ENCODE measurements at places on chromosomes 13 and 19.

DNA sequence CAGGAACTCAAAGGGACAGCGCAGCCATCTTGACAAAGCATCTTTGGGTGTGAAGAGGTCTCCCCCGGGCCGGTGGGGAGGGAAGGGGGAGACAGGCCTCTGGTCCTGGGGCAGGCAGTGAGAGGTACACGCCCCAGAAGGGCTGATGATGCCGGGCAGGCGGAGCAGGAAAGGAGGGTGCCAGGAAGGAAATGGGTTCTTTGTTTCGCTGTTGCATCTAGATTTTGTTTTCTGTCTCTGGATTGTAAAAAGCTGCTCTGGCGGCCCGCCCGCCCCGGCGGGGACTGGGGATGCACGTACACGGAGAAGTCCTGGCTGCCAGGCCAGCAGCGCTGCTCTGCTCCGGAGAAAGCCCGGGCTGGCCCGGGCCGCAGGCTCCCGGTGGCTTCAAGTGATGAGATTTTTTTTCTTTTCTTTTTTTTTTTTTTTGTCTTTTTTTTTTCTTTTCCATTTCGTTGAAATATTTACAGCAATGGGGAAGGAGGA is 13.2 kb upstream of the ASF1B start:
- DNase-seq, result peak; percentile 52

GRCh38 chr19:42540071-42540553 is 11.8 kb upstream of the CEACAM1 start:
- DNase-seq, result no peak

DNA sequence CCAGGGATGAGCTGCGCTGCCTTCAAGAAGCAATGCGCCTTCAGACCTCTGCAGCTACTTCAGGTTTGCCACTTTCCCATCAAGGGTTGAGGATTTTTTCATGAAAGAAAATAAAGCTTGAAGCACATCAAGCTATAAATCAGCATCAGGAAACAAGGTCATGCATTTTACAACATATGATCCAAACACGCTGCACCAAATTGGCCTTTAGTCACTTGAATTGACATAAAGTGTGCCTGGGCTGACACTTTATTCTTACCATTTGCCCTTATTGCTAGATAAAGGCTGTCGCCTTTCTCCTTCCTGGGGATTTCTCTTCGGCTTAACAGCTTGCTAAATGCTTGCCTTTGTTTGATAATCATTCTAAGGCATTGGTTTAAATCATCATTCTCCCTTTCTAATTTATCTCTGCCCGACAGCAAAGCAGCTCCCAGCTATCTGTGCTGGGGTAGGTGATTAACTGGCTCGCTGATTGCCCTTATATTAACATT is 87.7 kb downstream of the LHFPL6 start:
- DNase-seq, result no peak

DNA sequence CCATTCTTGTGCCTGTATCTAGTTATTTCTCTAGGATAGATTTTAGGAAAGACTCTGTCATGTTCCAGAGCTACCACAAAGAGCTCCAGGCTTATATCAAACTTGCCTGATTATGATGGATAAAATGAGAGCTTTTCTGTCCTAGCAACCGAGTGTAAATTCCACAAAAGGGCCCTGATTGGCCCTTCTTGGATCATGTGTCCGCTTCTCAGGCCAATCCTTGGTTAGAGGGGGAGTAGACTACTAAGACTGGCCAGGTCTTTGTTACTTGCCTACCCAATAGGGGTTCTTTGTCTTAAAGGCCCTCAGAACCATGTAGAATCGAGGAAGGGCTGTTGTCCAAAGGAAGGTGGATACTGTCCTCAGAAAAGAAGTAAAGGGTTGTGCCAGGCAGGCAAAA is 2.4 kb downstream of the DHX34 start:
- no peak for DNase-seq

- DNase-seq, result no peak
These were observed 5.8 kb downstream of the NDUFB7 start for GRCh38 chr19:14565765-14566711.

DNA sequence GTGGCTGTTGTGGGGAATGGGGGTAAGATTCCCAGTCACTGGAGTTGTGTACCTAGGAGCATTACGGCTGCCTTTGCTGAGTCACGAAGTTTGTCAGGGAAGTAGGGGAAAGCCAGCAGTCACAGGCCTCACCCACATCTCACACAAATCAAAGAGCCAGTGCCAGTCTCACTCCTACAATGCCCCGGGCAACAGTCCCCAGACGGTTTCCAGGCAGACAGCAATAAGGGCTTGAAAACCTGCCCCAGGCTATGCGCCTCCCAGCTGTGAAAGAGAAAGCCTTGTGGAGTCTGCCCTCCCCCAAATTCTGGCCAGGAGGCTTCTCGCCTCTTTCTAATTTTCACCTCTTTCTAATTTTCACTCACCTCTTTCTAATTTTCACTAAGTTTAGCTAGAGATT is 142.3 kb upstream of the EDNRB start:
- DNase-seq, result peak; percentile 8

DNA sequence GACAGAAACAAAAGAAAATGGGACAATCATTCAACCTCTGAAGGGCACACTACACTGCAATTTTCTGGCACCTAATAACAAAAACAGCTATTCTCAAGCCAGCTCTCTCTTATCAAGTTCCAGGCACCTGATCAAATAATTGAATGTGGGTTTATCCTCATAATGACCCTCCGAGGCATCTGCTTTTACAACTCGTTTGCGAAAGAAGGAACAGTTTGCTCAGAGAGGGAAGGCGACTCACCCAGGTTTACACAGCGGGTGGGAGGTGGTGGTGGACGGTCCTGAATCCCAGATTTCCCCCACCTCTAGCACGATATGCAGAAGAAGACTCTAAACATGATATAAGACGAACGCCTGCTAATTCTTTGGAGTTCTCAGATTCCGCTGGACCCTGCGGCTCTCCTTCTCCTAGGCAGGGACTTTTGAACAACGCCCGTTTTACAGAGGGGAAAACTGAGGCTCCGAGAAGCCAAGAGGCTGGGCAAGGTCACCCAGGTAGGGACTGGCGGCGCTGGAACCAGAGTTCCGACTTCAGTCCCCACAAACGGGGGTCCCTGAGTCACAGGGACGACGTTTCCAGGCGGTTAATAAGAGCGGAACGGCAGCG is 641 bp downstream of the SGTA start:
- no peak for DNase-seq

DNA sequence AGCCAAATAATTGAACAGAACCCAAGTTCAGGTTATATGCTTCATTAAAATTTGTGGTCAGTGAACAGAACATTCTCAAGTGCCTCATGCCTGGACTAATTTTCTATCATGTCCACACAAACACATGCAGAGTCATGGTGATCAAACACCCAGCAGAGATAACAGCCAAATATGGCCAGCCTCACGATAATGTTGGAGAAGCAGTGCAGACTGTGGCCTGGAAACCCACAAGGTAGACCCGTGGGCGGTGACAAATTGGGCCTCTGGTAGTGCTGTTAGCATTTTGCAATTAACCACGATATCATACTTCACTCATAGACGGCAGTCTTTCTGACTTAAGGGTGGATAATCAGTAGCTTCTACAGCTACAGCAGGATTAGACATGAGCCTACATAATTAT is 35.0 kb upstream of the VWA8 start:
- no peak for DNase-seq

- DNase-seq, result no peak
These were observed 12.7 kb upstream of the KL start for GRCh38 chr13:33003458-33004019.

DNA sequence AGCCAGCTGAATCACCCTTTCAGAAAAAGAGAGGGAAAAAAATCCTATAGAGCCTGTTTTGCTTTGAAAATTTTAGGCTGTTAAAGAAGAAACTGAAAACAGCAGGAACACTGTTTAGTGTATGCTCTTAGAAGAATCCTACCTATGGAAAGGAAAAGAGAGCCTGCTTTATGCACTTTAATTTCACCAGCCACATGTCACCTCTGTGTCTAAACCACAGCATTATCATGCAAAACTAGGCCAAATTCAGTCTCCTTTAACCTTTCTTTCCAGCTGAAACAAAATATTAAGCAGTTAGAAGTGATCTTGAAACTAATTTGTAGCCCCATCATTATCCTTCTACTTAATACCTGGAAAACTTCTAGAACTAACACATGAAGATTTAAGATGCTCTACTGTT is 97.2 kb upstream of the MAB21L1 start:
- DNase-seq, result no peak

DNA sequence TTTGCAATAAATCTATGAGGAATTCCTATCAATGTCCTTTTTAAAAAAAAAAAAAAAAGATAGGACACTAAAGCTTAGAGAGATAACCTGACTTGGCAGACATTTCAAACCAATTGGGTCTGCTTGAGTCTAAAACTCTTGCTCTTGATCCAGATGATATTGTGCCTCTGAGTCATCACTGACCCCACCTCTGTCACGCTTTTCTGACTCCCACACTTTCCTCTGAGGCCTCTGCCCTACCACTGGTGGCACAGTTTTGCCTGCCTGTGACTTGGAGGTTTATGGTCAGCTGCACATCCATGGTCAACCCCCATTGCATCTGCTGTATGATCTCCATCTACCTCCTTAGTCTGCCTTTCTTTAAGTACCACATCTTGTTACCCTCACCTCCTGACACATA is 328.7 kb downstream of the SPRY2 start:
- DNase-seq, result peak; percentile 0

- DNase-seq, result no peak
These were observed 2.2 kb upstream of the KCNC3 start for GRCh38 chr19:50331221-50331993.

- DNase-seq, result no peak
These were observed 42.7 kb downstream of the KDM4B start for GRCh38 chr19:5011476-5012238.

- DNase-seq, result no peak
These were observed 70.3 kb downstream of the DHRS12 start for GRCh38 chr13:51733374-51734298.

DNA sequence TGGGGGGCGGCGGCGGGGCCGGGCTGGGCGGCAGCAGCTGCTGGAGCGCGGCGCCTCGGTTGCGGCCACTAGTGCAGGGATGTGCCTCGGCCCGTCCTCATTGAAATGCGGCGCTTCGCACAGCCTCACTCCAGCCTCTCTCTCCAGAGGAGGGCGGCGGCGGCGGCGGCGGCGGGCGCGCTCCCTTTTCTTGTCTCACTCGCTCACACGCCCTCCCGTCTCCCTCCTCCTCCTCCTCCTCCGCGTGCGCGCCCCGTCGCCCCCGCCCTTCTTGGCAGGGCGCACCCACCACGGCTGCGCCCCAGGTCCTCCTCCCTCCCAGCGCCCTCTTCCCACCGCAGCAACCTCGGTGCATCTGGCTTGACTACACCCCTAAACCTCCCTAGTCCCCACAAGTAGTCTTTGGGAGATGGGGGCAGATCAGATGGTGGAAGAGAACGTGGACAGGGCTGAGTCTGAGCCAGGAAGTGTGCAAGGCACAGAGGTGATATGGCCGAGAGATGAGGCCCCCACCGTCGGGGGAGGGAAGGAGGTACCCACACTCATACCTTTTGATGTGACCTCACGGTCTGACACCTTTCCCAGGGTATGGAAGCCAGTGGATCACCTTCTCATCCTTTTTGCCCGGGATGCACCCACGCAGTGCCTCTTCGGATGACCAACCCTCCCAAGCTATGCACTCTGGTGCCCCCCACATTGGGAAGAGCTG is at the start of gene DCLK1:
Gene DCLK1, minus strand, starts transcription at position 161 of the 709 bp plus-strand sequence.
- DNase-seq, result no peak

DNA sequence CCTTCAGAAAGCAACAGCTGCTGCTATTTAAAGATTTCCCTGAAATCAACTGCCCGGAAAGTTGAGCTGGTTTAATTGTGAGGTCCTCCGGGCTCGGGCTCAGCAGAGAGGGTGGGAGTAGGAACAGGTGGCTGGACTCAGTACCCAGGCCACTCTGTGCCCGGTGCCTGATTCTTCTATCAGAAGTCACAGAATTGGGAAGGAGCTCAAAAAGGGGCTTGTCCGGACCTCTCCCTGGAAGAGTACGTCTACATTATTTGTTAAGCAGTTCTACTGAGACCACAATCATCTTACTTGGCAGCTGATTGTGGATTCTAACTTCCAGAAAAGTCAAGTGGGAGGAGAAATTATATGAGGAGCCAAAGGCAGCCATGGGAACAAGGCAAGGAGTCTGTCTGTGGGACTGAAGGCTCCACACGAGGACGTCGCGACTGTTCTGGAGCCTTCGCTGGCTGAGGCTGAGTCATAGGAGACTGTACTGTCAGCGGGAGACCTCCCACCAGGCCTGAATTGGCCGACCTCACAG is 91.7 kb upstream of the ANKRD10 start:
- DNase-seq, result no peak

DNA sequence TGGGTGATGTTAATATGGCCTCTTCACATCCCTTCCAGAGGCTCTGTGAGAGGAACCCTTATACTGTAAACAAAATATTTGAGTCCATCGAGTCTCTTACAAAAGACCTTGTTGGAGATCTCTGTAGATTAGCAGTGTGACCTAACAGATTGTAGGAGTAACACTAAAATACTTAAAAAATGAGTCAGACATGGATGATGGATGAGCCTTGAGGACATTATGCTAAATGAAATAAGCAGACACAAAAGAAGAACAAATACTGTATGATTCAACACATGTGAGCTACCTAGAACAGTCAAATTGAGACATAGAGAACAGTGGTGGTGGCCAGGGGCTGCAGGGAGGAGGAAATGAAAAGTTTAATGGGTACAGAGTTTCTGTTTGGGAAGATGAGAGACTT is 152.2 kb upstream of the UBL3 start:
- no peak for DNase-seq

DNA sequence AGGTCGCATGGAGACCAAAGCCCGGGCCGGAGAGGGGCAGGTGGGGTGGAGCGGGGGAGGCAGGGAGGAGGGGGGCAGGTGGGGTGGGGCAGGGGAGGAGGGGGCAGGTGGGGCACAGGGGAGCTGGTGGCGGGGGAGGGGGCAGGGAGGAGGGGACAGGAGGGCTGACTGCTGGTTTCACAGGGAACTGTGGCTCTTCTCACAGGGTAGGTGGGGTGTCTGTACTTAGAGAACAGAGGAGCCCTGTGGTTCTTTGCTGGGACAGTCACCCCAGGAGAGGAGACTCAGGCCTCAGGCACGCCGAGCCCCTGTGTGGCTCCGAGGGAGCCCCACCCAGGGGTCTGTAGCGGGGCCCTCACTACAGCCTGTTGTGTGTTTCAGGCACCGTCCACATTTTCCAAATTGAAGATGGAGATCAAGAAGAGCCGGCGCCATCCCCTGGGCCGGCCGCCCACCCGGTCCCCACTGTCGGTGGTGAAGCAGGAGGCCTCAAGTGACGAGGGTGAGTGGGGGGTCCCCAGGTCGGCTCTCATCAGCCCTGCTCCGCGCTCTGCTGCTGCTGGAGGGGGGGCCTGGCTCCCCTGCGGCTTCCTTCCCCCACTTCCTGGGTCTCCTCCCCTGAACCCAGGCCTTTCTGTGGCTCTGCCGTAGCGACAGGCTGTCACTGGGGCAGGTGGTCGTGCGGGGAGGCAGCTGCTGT is 162.7 kb downstream of the KDM4B start:
- no peak for DNase-seq
